ENCODE measurements at places on chromosomes 3 and 15.

GRCh38 chr3:137047240-137047639 is 89.5 kb downstream of the IL20RB start:
- no peak for DNase-seq

GRCh38 chr3:114310695-114311094 is 16.9 kb downstream of the TIGIT start:
- DNase-seq, result no peak

GRCh38 chr15:49898097-49898496 is 220.9 kb downstream of the ATP8B4 start:
- no peak for DNase-seq

DNA sequence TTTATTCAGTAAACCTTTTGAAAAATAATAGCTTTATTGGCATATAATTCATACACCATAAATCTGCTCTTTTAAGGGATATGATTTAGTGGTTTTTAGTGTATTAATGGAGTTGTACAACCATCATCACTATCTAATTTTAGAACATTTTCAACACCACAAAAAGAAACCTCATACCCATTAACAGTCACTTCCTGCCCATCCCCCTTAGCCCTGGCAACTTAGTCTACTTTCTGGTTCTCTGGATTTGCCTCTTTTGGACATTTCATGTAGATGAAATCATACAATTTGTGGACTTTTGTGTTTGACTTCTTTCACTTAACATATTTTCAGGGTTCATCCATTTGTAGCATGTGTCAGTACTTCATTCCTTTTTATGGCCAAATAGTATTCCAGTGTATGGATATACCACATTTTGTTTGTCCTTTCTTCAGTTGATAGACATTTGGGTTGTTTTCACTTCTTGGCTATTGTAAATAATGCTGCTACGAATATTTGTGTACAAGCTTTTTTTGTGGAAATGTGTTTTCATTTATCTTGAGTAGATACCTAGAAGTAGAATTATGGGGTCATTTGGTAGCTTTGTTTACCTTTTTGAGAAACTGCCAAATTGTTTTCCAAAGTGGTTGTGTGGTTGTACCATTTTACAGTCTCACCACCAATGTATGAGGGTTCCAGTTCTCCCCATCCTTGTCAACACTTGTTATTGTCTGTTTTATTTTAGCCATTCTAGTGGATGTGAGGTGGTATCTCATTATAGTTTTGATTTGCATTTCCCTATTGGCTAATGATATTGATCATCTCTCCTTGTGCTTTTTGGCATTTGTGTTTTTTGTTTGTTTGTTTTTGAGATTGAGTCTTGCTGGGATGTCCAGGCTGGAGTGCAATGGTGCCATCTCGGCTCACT is 45.8 kb downstream of the SMAD3 start:
- no peak for DNase-seq
